ENCODE measurements at places on chromosomes 2 and 18.

GRCh38 chr2:120289221-120289906 is 36.7 kb downstream of the RALB start:
- DNase-seq = no peak

DNA sequence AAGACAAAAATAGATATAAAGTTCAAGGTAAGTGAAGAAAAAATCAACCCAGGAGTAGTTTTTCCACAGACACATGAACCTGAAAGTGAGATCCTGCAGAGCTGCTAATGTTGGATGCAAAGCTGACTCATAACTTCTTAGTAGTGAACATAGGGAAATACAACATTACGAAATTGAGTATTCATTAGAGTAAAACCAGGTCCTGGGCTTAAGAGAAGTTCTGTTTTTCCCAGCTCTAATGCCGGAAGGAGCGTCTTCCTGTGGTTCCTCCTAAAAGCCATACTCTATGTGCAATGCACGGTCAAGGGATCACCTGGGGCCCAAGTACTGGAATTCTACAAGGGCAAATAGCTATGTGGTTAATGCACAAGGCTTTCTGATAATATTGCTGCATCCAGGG is 141.7 kb downstream of the RBMS1 start:
- no peak for DNase-seq

DNA sequence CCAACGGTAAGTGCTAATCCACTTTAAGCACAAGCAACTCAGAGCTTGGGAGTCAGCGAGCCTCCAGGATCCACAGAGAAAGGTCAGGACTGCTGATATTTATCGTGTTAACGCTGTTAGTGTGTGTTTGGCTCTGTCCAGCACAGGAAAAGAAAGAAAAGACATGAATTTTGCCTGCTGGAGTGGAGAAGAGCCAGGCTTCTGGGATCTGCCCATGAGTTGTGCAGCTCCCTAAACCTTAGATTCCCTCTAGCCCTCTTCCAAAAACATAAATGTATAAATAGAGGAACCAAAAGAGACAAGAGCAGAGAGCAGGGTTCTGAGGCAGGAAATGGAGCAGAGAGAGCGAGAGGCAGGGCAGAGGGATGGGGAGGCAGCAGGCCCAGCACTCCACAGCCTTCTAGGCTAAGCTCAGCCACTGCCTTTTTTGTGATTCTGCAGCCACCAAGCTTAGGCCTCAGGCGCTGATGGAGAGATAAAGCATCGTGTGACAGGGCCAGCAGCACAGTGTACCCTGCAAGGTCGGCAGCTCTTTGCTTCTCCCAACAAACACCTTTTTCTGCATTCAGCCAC is 14.5 kb upstream of the MAT2A start:
- DNase-seq = no peak

GRCh38 chr2:25044011-25044410 is 2.1 kb downstream of the EFR3B start:
- no peak for DNase-seq

DNA sequence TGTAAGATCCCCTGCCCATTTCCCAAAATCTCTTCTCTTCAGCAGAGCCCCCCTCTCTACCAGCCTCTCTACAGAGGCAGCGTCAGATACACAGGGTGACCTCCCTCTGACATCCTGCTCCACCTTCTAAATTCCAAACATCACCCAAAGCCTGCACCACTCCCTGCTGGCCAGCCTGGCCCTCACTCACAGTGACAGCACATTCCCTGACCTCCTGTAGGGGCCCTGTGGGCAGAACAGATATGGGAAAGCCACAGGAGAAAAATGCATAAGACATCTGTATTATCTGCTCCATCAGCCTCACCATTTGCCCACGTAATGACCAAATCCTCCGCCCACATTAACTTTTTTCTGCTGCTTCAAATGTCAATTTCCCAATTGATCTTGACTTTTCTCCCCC is 40.6 kb downstream of the TRABD2A start:
- DNase-seq = no peak

- DNase-seq = no peak
Observed at GRCh38 chr2:232843834-232844233, 26.2 kb upstream of the SNORC start.

GRCh38 chr2:27097341-27097740 is 10.8 kb downstream of the KHK start:
- DNase-seq = no peak

- DNase-seq = no peak
Observed at GRCh38 chr2:158818511-158818910, 23.4 kb downstream of the DAPL1 start.

DNA sequence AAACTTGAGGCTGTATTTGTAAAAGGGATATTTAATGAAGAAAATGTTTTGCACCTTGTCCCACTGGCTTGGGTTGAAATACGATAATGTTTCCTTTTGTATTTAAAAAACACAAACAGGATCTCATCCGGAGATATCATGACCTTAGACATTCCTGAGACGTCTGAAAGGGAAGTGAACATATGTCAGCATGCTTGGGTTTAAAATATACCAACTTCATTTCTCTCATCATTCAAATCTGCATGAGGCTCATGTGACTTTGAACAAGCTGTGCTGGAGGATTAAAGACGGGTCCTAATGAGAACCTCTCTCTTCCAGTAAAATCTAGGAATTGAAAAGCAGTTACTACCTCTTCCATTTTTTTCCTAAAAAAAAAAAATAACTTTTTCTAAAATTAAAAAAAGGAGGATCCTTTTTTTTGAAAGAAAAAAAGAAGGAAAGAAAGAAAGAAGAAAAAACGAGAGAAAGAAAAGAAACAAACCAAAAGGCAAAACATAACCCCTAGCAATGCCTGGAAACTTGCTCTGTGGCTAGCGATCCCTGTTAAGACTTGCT is 106.8 kb upstream of the ZFP36L2 start:
- DNase-seq = no peak

DNA sequence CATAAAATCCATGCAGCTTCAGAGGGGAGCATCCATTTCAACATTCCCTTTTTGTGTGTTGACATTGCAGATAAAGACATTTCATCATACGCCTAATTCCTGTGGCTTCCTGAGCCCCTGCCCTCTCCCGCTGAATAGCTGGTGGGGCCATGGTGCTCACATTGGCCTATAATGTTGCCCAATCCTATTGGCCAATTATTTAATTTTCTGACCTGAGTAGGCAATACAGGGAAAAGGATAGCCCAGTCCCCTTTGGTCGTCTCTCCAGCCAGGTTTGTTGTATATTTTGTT is 163.8 kb upstream of the MYCN start:
- DNase-seq = no peak

DNA sequence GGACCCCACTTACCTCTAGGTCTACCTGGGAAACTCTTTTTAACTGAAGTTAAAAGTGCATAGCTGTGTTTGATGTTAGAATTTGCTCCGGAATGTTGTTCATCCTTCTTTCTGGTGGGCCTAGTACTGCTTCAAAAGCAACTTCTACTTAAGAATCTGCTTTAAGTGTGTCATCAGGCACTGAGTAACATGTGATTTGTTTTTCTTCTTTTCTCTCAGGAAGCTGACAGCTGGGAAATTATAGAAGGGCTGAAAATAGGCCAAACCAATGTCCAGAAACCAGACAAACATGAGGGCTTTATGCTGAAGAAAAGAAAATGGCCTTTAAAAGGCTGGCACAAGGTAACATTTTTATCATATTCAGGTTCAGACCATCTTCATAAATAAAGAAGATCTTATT is 122.9 kb downstream of the PRKRA start:
- DNase-seq = no peak

GRCh38 chr2:161836664-161837063 is 212.4 kb downstream of the SLC4A10 start:
- no peak for DNase-seq

DNA sequence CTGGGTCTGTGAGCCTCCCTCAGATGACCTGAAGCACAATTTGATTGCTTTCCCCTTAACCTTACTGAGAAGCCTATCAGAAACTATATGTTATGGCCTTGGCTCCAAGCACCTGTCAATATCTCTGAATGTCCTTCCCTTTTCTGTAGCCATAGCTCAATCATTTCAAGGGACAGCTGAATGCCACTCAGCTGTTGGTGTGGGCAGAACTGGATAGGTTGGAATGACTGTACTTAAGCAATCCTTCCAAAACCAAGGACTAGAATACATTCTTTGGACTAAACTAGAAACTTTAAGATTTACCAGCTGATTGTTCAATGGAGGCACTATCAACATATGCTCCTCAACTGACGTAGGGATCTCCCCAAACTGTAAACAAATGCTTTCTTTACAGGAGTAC is 159.4 kb downstream of the THADA start:
- DNase-seq = no peak

- DNase-seq = peak; percentile 52
Observed at GRCh38 chr18:76803814-76804213, 18.5 kb upstream of the ZNF236 start.

- DNase-seq = no peak
Observed at GRCh38 chr2:223010641-223011040, 41.3 kb upstream of the KCNE4 start.

GRCh38 chr2:6408057-6408456 is 457.6 kb downstream of the CMPK2 start:
- DNase-seq = no peak

- no peak for DNase-seq
Observed at GRCh38 chr18:60534538-60534937, 162.0 kb upstream of the MC4R start.

DNA sequence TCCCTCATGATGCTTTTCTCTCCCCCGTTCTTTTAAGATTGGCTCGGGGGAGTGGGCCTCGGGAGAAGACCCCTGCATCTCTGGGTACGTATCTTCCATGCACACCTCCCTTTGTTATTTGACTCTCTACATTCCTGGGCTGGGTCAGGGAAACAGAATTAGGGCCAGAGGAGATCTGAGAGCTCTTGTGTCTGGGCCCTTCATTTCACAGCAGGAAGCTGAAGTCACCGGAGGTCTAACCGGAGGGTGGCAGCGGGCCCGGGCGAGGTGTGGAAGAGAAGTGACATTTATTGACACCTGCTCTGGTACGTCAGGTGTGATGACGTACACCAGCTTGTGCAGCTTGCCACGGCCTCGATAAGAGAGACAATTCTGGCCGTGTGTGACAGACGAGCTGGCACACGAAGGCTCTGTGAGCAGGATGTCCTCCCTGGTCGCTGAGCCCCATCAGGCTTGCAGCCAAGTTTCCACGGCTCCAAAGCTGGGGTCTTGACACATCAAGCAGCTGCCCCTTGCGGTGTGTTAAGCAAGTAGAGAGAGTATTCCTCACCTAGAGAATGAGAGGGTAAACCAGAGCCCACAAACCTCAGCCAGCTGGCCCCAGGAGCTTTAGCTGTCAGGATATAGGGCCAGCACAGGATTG is 30.4 kb downstream of the TOGARAM2 start:
- peak; percentile 67 for DNase-seq

DNA sequence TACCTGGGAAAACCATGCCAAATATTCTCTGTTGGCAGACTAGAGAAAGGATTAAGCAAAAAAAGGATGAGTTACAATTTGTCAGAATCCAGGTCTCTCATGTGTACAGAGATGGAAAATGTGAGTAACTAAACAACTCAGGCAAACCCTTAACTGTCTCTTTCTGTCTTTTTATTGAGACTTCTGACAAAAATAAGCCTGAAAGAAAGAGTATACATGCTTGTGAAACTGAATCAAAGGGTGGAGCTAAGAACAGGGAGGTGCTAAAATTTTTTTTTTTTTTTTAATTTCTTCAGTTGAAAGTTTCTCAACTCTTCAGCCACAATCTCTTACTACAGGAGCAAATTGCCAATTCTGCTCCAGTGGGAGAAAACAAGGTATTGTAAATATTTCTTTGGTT is at the start of gene SERPINB10:
Gene SERPINB10, plus strand, starts transcription at position 295 of the 400 bp plus-strand sequence. CDS start 7,553 bp downstream, outside the sequence.
- no peak for DNase-seq

DNA sequence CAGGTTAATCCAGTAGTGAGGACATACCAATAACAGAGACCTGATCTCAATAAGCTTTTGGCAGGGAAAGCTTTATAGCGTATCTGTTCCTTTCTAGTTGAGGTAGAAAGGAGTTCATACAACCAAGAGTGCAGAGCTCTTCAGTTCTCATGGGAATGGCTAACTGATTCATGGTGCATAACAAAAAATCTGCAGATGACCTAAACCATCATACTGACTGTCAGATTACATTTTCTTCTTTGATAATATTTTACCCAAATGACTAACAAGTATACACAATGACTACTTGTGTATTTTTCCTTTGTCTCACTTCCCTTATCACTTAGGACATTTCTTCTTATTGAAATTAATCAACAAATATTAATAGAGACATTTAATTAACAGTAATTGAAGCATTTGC is 140.0 kb upstream of the SERTAD2 start:
- DNase-seq = no peak

Data from NCI-H2081 (cell line).